AG20443 (cell line): ENCODE measurements at places on chromosomes 5 and 9.
A peak's percentile ranks its signal among the peaks of the same experiment; 100 is the strongest.

DNA sequence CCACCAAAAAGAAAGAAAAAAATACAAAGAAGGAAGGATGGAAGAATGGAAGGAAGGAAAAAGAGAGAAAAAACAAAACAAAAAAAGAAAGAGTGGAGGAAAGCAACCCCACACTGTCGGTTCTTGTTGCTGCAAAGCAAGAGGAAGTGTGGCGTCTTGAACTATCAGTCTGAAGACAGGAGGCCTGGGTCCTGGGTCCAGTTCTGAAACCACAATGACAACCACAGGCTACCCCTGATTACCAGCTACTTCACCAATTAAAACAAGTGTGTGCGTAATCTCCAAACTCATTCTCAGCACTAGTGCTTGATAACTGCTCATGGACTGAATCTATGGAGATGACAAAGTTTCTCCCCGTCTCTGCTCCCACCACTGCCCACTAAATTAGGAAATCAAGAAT, 93.7 kb downstream of the RASEF start:
- DNase-seq: no peak

GRCh38 chr9:113042884-113043657, 13.5 kb downstream of the ZFP37 start:
- DNase-seq: no peak

GRCh38 chr9:134379831-134380365, 53.6 kb downstream of the RXRA start:
- no peak for DNase-seq

- DNase-seq: peak; percentile 69
These were observed 4.1 kb upstream of the ADRA1B start for GRCh38 chr5:159912033-159912800.

GRCh38 chr9:137357166-137357565, 55.1 kb upstream of the NRARP start:
- DNase-seq: no peak

DNA sequence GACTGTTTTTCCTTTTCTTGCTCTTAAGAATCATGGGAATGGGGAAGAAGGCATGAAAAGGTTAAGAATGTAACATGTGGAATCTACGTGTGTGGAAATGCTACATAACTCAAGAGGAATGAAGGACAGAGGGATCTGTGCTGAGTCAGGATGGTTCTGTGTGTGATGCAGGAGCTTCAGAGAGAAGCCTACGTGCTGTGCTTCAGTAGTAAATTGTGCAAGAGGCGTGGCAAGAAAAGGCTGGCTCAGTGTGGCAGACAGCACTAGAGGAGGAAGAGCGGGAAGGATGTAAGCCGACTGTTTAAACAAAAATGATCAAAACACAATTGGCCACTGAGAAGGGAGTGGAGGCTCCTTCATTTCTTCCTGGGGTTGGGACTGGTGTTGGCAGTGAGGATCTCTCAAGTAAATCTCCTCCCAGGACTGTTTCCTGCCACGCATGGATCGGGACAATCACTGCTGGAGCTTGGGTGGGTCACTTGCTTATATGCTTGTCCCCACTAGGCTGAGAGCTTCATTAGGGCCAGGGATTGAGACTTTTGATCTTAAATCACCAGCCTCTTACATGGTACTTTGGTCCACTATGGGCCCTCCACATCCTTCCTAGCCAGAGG, 59.4 kb upstream of the BASP1 start:
- DNase-seq: peak; percentile 90

GRCh38 chr9:132201139-132201538, 39.3 kb downstream of the NTNG2 start:
- DNase-seq: no peak

DNA sequence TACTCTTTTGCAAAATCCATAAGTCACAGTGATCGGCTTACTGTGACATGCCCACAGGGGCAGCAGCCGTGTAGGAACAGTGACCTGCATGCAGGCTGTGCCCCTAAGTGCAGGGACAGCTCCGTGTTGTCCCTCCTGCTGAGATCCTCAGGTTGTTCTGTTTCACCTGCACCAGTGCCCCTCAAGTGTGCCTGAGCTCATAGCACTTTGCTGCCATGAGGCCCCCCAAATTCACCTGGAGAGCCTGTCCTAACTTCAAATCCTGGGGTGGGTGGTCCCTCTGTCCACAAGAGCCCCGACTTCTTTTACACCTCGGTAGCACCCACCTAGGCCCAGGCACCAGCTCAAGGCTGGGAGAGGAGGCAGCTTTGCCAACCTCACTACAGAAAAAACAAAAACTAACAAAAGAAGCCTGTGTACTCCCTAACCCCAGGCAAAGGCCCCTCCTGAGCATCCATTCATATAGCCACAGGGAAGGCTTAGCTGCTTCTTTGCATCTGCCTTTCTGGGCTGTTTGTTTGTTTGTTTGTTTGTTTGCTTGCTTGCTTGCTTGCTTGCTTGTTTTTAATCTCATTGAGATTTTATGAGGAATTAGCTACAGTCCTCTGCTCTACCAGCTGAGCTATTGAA, 214.5 kb downstream of the AUH start:
- DNase-seq: no peak

- no peak for DNase-seq
These were observed 203.9 kb upstream of the CDH9 start for GRCh38 chr5:27242258-27242626.

DNA sequence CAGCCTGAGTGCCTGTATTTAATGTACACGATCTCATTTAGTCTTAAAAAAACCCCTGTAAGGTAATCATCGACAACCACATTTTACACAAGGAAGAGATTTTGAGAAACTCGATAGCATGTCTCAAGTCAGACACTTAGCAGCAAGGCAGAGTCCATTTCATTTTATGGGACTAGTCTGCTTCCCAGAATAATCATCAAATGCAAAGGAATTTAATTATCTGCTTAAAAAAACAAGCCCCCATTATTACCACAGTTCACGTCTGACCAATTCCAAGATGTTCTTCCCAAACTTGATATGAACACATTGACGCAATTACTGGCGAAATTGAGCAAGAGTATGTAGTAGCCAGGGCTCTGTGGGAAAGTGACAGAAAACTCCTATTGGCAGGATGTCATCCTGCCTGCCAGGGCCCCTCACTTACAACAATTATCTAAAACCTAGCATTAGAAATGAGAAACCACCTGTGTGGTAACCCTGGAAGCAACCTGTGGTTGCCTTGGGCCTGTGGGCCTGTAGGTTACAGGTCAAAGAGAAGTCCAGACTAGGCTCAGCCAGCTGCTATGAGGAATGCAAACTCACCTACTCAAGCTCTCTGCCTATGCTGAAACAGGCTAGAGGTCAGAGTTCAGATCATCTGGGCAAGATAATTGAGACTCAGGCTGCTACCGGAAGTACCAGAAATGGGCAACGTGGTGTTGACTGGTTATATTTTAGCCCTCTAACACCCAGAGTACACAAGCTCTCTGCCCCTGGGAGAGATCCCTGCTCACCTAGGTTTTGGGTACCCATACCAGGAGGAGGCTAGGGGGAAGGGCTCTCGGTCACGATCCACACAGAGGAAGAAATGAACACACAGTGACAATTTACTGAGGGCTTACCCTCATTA, 1.6 kb downstream of the B4GALT1 start:
- DNase-seq: peak; percentile 48

DNA sequence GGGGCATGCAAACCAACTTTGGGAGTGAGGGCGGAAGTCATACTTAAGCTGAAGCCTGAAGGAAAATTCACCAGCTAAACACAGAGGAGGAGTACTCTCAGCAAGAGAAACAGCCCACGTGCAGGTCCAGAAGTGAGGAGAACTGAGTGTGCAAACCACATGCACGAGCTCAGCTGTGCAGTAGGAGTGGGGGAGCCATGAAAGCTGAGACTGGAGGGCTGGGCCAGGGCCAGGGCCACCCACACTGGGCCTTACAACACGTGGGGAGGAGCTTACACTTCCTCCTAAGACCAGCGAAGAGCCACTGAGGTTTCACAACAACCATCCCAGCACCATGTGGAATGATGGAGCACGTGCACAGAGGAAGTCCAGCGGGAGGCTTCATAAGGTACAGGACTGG, 9.3 kb upstream of the WWC1 start:
- DNase-seq: peak; percentile 72

GRCh38 chr9:128145536-128145935, 3.7 kb upstream of the LCN2 start:
- DNase-seq: no peak

DNA sequence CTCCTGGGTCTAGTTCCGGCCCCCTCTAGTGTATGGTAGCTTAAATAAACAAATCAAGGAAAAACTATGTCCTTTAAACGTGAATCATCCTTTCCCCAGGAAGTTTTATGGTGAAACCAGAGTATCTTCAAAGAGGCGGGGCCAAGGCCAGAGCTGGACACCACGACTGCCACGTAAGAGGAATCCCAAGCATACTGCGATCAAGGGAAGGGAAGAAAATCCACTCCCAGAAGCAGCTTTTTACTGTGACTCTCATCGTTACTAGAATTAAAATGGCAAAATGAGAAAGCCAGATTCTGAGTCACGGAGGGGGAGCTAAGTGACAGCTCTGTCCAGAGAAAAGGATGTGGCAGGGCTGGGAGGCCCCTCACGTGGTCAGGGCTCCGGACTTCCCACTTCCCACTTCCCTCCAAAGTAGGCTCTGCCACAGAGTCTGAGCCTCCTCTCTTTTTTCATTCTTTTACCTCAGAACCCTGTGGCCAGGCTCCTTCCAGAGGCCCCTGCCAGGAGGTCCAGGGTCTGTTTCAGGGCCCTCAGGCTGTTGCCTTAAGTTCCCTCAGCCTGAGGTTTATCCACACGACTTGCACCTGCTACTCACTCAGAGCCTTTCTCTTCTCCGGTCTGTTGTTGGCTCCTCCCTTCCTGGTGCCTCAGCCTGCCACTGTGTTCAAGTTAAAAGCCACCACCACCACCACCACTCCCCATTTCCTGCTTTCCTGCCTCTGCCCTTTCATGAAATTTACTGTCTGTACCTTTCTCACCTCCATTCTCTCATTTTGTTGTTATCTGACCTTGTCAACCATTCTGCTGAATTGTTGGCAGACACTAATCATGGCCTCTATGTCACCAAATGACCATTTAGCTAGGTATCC, 1.4 kb upstream of the GLRX start:
- DNase-seq: peak; percentile 87

DNA sequence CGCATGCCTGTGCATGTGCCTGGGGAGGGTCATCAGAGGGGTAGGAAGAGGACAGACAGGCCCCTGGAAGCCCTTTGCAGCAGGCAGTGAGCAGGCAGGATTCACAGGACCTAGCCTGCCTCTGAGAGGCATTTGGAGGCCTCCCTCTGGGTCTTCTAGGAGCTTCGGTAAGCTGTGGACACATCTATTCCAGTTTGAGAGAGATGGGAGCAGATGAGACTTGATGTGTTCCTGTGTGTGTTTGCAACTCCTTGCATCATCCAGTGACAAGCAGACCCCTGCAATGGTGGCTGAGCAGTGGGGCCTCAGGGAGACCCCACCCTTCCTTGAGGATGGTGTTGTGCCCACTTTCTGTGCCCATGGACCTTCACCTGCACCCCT, 64.0 kb downstream of the GADD45G start:
- DNase-seq: no peak

DNA sequence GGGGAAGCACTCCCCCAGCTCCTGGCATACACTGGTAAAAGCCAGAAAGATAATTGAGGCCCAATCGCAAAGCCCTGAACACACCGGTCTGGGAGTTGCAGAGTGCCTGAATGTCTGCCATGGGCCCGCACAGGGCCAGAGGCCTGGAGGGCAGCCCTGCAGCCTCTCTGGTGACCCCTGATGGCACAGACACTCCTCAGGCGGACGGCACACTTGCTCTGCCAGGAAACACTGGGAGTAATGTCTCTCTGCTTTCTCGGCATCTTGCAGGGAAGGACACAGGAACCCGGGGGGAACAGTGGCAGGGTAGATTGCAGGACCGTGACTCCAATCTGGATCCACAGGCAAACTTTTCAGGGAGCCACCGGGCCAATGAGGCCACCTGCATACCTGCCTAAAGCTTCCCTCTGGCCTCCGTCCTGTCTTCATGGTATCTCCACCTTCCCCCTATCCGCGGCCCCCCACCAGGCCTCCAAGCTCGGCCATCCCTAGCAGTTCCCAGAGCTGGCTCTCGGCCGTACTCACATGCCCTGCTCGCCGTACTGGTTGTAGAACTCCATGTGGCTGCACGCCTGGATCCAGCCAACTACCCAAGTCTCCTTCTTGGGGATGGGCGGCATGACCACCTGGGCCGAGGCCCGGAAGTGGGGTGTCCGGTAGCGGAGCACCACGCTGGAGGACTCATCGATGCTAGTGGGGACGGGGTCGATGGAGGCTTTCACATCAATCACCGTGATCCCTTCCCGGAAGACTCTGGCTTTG, 797 bp downstream of the FAM78A start:
- DNase-seq: no peak

DNA sequence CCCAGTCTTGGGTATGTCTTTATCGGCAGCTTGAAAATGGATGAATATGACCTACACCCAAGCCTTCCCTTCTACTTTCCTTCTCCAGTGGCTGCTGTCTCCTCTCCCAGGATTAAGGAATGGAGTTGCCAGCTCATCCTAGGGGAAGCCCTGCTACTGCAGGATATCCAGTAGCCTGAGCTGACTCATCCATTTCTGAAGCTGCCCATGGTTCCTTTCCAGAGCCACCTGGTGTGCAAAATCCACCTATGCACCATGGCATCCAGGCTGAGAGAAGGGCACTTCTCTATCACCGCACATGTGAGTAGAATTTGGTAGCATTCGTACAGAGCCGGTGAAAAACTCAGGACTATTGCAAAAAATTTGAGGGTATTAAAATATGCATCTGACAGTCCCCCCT, 290.8 kb downstream of the YTHDC2 start:
- DNase-seq: no peak

- no peak for DNase-seq
These were observed 306.2 kb upstream of the RIOK2 start for GRCh38 chr5:97489010-97489840.

GRCh38 chr9:133888809-133889491, 103.2 kb downstream of the VAV2 start:
- DNase-seq: no peak

DNA sequence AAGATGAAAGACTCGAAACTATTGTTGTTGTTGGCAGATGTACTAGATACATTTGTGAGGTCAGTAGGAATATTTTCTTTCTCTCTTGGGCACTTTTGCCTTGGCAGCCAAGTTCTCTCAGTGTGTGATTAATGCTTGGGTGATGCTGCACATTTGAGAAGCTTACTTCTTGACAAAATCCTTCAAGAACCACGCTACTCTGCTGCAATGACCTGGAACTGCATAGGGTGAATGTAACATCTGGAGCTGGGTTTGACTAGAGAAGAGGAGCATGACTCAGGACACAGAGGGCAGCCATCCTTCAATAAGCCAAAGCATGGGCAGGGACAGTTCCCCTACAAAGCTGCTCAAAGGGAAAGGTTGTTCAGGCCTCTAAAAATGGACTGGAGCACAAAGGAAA, 75.5 kb upstream of the PUM3 start:
- peak; percentile 22 for DNase-seq

DNA sequence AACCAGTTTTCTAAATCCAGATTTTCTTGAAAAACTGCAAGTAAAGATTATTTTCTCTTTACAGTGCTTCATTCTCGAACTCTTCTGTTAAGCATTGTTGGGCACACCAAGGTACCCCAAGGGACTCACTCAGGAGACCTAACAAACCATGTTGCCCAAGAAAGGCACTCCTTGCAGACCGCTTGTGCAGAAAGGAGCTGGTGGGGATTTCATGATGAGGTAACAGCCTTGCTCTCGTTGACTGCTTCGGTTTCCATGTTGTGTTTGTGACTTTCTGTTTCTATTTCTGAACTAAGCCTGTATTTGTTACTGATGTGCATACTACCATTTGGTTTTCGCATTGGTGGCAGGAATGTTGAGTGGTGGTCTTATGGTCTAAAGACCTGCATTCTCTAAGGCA, 266.6 kb upstream of the DAP start:
- DNase-seq: no peak
